ENCODE measurements at places on chromosomes 2 and 18.

- DNase-seq, result no peak
Observed at GRCh38 chr2:76584474-76584873, 873.8 kb upstream of the GCFC2 start.

DNA sequence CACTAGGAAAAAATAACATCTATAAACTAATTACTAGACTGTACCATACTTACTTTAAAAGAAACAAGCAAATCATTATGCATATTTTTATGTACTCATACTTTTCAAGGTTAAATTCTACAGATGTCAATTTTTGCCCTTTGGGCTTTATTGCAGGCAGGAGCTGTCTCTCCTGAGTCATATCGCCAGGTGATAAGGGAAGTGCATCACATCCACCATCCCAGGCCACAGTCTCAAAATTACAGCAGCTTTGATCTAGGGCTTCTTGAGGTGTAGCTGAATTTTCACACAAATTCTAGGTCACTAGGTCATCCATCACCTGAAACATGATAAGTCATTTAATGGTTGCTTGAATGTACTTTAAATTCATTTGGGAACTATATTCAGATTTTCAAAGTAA is 38.4 kb upstream of the FRZB start:
- no peak for DNase-seq

GRCh38 chr2:73232403-73233153 is 461 bp downstream of the PRADC1 start:
- peak; percentile 65 for DNase-seq

- no peak for DNase-seq
Observed at GRCh38 chr18:49169037-49169521, 218.3 kb upstream of the SMAD7 start.

GRCh38 chr2:8242739-8243138 is 439.1 kb upstream of the ID2 start:
- DNase-seq, result no peak

GRCh38 chr2:234415706-234416105 is 81.2 kb downstream of the ARL4C start:
- peak; percentile 86 for DNase-seq

DNA sequence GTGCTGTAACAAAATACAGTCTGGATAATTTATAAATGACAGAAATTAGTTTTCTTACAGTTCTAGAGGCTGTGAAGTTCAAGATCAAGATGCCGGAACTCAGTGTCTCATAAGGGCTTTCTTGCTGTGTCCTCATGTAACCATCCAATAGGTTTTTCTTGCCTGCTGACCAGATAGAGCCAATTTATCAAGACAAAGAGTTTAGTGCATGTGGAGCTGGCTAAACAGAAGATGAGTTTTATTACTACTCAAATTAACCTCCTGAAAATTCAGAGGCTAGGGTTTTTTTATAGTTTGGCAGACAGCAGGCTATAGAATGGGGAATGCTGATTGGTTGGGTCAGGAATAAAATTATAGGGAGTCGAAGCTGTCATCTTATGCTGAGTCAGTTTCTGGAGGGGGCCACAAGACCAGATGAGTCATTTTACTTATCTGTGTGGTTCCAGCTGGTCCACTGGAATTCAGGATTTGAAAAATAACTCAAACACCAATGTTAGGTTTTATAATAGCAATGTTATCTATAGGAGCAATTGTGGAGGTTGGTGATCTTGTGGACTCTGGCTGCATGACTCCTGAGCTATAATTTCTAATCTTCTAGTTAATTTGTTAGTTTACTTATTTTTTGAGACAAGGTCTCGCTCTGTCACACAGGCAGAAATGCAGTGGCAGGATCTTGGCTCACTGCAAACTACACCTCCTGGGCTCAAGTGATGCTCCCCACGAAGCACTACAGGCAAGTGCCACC is 3.2 kb upstream of the PDK1 start:
- no peak for DNase-seq

DNA sequence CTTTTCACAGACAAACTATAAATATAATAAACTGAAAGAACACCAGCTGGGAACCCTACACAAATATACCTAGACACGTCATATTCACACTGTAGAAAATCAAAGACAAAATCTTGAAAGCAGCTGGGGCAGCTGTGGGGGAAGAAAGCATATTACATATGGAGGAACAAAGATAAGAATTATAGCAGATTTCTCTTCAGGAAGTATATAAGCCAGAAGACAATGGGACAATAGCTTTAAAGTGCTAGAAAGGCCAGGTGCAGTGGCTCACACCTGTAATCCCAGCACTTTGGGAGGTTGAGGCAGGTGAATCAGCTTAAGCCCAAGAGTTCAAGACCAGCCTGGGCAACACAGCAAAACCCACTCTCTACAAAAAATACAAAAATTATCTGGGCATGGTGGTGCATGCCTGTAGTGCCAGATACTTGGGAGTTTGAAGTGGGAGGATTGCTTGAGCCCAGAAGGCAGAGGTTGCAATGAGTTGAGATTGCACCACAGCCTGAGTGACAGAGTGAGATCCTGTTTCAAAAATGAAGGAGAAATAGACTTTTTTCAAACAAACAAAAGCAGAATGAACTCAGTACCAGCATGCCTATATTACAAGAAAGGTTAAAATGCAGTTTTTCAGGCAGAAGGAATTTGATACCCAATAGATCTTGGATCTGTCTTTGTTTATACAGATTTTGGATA is 26.8 kb upstream of the ERCC3 start:
- DNase-seq, result no peak

DNA sequence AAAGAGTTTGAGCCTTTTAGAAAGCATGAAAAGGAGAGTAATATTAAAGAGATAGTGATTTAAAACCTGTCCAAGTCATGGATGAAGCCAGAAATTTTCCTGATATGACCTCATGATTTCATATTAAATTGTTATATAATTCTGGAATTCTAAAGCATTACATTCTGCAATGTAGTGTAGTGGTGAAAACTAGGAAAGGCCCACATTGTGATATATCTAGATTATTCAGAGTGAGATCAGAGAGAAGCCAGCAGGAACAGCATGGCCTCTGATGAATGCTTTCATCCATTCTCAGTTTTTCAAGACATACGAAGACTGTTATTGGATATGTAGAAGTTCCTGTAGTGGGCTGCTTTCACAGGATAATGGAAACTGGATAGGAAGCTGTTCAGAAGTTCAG is 98.8 kb downstream of the LCLAT1 start:
- DNase-seq, result no peak

- no peak for DNase-seq
Observed at GRCh38 chr2:42040643-42041278, 7.1 kb upstream of the PKDCC start.

- no peak for DNase-seq
Observed at GRCh38 chr2:1011006-1011405, 60.4 kb downstream of the SNTG2 start.

GRCh38 chr18:51211552-51211951 is 14.1 kb upstream of the MEX3C start:
- peak; percentile 97 for DNase-seq

- DNase-seq, result no peak
Observed at GRCh38 chr2:230042195-230042594, 26.5 kb downstream of the SLC16A14 start.

- DNase-seq, result peak; percentile 18
Observed at GRCh38 chr2:198054299-198054698, 249.9 kb downstream of the PLCL1 start.

GRCh38 chr2:139518321-139518720 is 738.1 kb upstream of the NXPH2 start:
- no peak for DNase-seq

GRCh38 chr2:71678874-71679273 is 225.5 kb downstream of the DYSF start:
- DNase-seq, result no peak

GRCh38 chr2:155689791-155690190 is 642.7 kb downstream of the NR4A2 start:
- DNase-seq, result no peak

GRCh38 chr2:226895579-226895978 is 59.7 kb downstream of the RHBDD1 start:
- DNase-seq, result no peak

DNA sequence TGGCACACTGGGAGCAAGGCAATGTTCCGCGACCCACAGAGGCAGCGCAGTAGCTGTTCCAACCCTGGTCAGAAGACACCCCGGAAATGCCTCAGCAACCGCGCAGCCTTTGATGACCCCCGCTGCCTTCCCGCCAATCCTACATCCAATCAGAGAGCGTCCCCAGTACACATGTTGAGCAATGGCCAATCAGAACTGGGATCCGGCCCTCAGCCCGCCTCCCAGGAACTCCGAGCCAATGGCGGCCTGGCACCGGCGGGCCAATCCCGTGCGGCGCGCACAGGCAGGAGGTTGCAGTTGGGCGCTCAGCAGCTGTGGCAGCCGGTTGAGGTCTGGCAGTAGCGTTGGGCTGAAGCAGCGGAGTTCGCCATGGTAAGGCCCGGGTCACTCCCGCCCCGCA is at the start of gene TUBA3D:
Gene TUBA3D, plus strand, starts transcription at position 289 of the 400 bp plus-strand sequence. Its CDS starts 81 bp downstream, at position 370.
- no peak for DNase-seq

DNA sequence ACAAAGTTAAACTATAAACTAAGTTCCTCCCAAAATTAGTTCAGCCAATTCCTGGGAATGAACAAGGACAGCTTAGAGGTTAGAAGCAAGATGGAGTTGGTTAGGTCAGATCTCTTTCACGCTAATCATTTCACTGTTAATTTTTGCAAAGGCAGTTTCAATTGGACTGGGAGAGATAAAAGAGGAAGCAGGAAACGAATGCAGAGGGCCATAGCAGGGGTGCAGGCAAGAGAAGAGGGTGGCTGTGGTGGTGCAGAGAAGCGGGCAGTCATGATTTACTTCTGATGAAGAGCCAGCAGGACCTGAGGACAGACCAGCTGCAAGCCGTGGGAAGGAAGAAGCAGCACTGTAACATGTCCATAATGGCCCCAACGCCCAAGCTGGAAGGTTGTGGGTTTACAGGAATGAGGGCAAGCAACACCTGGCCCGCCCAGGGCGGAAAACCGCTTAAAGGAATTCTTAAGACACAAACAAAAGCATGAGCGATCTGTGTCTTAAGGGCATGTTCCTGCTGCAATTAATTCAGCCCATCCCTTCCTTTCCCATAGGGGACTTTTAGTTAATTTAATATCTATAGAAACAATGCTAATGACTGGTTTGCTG is 4.1 kb upstream of the RMP24 start:
- DNase-seq, result no peak

Data from SW480 (cell line).